CD4-positive, alpha-beta T cell treated with Interleukin-15 for 1 hour (primary cell): ENCODE measurements at places on chromosomes 5 and 9.

GRCh38 chr5:75465480-75465879, 45.9 kb downstream of the CERT1 start:
- DNase-seq: no peak

DNA sequence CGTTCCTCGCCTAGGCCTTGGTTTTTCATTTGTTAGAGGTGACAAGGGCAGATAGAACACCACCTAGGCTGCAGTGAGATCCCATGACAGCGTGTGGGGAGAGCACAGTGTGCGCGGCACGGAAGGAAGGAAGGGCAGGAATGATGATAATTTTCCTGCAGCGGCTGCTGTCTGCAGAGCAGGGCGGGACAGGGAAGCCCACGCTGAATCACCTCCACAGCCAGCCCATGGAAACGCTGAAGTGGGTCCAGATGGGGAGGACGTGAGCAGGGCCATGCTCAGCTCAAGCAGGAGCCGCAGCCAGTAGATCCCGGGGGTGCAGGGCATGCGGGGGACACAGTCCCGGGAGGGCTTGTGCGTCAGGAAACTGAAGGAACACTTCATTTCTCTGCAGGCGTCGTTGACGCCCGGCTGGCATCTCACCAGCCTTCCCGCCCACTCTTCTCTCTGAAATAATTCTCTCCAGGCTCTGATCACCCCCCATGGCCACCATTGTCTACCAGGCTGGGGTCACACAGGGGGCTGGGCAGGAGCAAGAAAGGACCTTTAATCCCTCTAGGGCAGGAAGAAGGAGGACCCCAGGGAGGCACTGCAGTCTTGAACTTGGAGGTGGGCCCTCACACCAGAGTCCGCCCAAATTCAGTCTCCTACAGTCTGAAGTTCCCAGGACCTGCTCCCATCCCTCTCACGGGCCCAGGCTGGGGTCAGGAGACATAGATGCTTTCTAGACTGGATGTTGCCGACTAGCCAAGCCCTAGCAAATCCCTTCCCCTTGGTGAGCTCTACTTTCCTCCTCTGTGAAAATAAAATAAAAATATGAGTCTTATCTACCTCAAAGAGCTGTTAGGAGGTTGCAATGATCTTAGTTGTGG, 20.9 kb upstream of the SYNPO start:
- DNase-seq: no peak

GRCh38 chr5:3100921-3101551, 349.6 kb upstream of the IRX2 start:
- DNase-seq: no peak

DNA sequence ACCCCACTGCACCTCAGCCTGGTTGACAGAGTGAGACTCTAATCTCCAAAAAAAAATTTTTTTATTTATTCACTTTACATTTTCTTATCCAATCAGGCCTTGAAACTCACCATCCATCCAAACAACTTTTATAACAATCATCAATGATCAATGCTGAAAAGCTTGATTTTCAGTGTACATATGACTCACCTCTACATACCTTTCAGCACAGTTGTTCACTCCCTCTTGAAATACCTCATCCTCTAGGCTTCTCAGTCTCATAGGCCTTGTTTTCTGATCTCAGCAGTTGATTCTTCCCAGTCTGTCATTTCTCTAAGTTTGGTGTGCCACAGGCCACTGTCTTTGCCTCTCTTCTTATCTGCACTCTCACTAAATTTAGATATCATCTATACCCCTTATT, 36.2 kb downstream of the GRIN3A start:
- no peak for DNase-seq

DNA sequence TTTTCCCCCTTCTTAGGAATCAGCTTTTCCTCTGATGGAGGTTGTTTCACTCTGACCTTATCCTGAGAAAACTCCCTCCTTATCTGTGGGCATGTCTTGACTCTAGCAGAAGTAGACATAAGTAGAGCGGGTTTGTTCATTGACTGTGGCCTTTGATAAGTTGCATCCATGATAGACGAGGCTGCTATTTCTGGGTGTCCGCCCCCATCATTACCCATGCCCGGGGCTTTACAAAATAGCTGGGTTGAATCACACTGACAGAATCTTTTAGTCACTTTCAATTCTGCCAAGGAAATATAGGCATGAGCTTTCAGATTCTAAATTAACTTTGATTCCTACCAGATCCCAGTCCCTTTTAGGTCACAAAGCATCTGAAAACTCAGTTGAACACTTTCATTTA, 223.8 kb downstream of the SEC61B start:
- DNase-seq: no peak

GRCh38 chr5:15376803-15377202, 123.2 kb upstream of the FBXL7 start:
- no peak for DNase-seq

DNA sequence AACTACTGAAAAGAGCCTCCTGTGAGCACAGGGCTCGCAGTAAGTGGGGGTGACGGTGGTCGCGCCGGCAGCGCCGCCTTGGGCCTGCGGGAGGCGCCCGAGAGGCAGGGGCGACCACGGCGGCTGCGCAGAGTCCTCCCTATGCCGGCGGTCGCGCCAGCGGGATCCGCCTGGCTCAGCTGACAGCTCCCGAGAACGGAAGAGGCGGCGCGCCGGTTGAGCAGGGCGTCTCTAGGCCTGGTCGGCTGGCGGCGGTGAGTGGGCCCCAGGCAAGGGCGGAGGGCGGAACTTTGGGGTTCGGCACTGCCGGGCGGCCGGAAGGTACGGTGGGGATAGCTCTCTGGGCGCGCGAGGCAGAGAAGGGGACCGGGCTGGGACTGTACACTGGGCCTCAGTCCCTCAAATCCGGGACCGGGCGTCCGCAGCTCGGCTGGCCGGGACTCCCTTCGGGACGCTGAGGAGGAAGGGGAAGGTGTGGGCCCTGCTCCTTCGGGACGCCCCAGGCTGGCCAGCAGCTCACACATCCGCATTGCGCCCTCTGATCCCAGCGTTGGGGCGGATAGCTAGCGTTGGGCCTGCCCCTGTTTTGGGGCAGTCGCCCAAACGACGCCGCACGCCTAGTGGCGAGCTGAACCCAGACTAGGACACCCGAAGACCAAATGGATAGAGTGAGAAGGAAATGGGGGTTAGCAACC, at the start of gene RNF14:
RNF14 (plus strand) TSS at position 192 of the 695 bp plus-strand sequence. CDS start 4,484 bp downstream, outside the sequence.
- peak; percentile 94 for DNase-seq

- no peak for DNase-seq
Measured at GRCh38 chr5:172162323-172162986, 25.6 kb downstream of the STK10 start.

DNA sequence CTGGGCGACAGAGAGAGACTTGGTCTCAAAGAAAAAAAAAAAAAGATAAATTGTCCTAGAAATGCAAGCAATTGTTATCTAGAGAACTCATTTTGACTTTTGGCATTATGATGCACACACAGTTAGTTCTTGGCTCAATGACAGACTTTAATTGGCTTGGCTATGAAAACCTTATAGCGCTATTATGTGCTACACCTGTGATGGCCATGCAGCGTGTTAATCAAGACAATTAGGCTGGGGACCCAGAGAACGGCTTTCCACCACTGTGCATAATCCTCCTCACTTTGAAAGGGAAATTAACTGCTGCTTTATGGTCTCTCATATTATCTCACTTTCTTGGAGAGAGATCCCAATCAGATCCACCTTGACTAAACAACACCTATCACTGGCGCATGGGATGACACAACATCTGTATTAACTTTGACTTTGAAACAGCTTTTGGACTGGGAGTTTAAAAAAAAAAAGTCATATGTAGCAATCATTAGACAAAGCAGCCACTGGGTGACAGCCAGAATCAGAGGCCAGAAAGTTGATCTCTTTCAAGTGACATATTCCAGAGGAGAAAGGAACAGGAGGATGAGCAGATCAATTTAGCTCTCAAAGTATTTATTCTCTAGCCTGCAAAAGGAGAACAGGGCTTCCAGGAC, 132.5 kb downstream of the PPP2R2B start:
- DNase-seq: no peak
